ENCODE measurements at places on chromosomes 3 and 15.

DNA sequence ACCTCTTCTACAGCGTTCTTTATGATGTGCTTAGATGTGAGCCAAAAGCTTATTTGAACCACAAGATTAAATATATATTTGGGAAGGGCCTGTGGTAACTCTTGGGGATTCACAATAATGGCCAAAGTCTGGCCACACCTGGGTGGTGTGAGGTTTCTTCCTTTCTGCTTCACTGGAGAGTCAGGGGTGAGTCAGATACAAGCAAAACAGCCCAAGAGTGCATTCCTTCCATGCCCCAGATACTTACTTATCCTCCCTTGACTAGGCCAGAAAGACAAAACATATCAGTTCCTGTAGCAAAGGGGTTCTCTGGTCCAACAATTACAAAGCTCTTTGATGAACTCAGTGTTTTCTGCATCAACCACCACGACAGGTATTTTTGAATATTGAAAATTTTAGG is 941 bp downstream of the ZBED2 start:
- DNase-seq = no peak

GRCh38 chr15:67024998-67025368 is 40.4 kb upstream of the SMAD3 start:
- DNase-seq = no peak

DNA sequence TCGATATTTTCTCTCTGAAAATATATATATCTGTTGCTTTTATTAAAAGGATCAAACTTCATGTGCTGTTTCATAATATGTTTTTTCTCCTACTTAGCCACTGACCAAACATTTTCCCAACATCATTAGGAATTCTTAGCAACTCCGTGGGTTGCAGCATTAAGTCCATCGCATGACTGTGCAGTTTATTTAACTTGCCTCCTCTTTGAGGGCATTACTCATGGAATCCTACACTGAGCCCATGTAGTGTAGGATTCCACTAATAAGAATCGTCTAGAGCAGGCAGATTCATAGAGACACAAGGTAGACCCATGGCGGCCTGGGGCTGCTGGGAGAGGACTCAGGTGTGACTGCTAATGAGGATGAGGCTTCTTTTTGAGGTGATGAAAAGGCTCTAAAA is 49.3 kb downstream of the CMTM6 start:
- no peak for DNase-seq

DNA sequence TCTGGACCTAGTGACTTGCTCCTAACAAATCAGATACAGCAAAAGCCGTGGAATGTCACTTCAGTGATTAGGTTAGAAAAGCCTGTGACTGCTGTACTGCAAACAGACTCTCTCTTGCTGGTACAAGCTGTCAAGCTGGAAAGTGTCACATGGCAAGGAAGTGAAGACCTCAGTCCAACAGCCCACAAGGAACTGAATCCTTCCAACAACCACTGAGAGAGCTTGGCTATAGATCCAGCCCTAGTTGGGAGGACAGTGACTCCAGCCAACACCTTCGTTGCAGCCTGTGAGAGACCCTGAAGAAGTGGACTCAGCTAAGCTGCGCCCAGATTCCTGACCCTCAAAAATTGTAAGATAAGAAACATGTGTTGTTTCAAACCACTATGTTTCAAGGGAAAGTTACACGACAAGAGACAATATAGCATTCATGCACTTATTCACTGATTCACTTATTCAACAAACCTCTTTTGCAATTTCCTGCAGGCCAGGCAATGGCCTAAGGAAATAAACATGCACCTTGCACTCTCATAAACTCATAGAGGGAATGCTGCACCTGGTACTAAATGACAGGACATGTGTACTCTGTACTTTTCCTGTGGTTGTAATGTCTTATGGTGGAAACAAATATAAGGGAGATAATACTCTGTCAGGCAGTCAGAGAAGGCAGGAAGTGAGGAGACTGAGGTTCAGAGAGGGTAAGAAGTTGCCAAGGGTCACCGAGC is 142.9 kb downstream of the CADPS start:
- DNase-seq = no peak

DNA sequence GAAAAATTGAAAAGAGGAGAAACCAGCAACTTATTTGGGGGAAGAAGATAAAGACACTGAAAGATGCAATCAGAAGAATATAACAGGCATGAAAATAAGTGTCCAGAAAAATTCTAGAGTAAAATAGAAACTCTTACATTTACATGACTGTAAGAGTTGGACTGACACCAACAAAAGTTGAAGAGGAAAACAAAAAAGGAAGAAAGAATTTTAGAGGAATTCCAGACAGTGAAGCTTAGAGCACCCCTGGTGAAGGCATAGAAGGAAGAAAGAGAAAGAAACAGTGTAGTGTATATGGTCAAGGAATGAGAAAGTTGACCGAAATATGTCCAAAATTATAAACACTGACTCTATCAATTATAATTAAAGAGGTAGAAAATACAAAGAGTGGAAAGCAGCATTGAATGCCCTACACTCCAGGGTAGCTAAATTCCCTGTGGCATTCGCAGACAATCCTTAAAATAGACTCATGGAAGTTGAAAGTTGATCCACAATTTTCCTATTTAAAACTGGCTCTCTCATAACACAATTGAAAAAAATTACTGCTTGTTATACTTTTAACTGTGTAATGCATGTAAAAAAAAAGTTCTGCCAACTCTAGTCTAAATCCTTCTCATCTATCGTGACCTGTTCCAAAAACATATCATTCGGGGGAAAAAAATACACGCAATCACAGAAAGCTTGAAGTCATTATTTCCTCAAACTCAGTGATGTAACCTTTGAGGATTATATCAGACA is 102.6 kb upstream of the ABI3BP start:
- DNase-seq = no peak

- no peak for DNase-seq
These were observed 5.4 kb downstream of the TYRO3 start for GRCh38 chr15:41564286-41564959.

- DNase-seq = no peak
These were observed 540 bp downstream of the CCDC80 start for GRCh38 chr3:112640276-112640929.

GRCh38 chr3:13883681-13884080 is 3.8 kb upstream of the WNT7A start:
- DNase-seq = no peak

GRCh38 chr3:18669374-18669773 is 244.2 kb upstream of the SATB1 start:
- no peak for DNase-seq

DNA sequence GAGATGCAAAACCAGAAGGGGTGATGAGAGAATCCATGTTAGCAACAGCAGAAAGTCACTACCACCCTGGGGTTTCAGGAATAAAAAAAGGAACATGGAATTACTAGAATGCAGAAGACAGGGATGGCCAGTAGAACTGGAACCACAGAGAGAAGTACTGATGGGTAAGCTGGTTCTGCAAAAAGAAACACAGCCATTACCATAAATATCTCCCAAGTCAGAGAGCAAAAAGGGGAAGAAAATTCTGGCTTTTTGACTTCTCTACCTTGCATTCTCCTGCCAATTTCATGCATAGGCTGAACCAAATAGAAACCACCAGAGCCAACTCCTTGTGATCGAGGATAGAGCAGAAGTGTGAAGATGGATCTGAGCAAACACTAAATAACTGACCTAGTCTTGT is 550.4 kb upstream of the NAALADL2 start:
- DNase-seq = no peak

DNA sequence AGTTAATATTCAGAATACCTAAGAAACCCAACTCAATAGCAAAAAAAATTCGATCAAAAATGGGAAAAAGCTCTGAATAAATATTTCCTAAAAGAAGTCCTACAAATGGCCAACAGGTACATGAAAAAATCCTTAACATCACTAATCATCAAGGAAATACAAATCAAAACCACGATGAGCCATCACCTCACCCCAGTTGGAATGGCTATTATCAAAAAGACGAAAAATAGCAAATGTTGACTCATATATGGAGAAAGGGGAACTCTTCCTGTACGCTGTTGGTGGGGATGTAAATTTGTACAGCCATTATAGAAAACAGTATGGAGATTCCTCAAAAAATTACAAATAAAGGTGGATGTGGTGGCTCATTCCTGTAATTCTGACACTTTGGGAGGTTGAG is 29.6 kb upstream of the SGO1 start:
- DNase-seq = no peak

- no peak for DNase-seq
These were observed 86.8 kb downstream of the CYP19A1 start for GRCh38 chr15:51251556-51251955.

DNA sequence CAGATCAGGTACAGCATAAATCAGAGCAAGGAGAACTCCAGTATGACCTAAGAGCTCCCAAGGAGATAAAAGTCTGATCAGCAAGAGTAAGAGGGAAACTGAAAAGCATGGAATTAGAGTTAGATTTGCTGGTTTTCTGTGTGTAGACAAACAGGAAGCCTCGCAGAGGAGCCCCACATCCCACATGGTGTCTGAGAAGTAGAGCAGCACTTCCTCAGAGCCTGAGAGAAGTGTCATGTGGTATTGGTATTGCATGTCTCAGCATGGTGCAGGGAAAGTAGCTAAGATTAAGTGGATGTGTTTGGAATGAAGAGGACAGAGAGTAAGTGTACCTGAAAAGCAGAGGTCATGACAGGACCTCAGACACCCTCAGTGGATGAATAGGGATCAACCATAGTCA is 175.4 kb upstream of the GBE1 start:
- DNase-seq = no peak

GRCh38 chr15:91465696-91466095 is 365.6 kb downstream of the SV2B start:
- no peak for DNase-seq

DNA sequence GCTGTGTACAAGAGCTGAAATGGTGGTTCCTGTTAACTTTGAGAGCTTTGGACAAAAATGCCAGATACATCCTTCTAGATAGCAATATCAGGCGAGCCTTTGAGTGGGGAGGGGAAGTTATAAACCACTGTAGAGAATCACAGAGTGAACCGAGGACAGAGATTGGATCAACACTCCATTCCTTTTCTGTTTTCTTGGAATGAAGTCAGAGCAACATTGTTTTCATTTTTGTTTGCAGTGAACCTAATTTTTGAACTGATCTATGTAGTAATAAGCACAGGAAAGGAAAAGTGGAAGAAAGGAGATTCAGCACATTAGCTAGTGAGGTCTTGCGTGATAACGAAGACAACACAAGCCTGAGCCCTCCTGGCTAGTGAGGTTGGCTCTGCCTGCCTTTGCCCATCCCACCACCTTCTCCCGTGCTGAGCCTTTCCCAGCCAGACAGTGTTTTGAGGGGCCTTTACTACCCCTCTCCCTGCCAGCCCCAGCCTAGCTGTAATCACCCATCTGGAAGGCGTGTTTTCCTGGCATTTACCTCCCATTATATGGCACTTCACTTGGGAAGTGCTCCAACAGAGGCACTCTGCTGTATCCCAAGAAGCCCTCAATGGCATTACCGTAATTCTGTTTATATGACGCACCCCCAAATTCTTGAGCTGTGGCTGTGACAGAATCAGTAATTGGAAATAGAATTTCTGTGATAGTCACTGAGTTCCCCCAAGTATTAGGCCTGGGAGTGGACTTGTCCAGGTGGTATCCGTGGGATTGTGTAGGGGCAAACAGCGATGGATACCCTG is 129.8 kb downstream of the CACNA1D start:
- DNase-seq = no peak

DNA sequence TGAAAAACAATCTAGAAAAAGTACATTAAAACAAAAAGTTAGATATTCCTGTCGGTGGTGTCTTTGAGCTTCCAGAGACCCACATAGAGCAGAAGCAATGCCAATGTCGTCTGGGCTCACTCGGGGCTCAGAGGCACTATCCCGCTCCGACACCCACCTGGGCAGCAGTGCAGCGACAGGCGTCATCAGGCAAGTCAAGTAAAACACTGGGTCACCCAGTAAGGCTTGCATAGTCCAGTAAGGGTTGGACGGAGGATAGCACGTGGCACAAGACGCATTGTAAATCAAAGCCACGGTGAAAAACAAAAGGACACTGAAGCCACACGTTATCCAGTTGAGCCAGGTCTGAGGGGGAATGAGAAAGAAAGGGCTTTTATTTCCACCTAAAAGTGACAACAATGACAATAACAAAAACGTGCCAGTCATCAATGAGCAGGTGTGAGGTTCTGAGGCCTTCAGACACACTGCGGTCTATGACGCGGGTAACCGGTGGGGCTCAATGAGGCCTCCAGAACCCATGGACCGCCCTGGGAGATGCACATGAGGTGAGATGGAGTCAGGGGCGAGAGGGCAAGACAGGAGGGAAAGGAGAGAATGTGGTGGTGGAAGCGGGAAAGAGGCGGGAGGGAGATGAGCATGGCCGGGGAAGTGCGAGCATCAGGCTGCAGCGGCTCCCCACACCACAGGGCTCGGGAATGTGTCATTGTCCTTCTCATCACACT is 183.0 kb downstream of the ATP10A start:
- DNase-seq = no peak

- DNase-seq = no peak
These were observed 49.5 kb downstream of the SMAD6 start for GRCh38 chr15:66751579-66751978.

GRCh38 chr3:46277476-46277875 is 35.2 kb downstream of the CCR3 start:
- DNase-seq = no peak

- no peak for DNase-seq
These were observed 258.2 kb downstream of the SLCO3A1 start for GRCh38 chr15:92111751-92112150.

DNA sequence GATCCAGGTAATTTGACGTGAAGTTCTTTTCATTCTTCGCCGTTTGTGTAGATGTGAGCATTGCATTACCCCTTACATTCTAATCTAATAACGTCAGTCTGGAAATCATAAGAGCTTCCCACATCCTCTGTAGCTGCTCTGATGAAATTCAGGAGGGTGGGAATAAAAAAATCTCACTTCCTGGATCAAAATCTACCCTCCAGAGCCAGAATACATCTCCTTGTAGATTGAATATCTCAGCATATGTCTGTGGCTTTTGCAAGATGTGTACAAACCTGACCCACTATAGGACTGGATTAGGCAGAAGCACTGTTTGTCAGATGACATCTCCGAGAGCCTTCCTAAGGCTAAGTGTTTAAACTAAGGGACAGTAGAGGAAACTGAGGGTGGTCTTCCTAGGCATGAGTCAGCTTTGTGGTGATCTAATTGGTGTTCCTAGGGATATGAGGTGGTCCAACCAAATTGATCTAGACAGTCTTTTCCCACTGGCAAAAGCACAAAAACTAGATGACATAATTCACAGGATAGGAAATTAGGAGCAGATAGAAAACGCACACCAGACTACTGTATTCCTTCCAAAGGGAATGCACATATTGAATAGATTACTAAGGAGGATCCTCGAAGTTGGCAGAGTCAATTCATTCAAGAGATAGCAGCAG is 216.3 kb upstream of the LRTM1 start:
- DNase-seq = no peak

Measured in T-cell (primary cell).